Liver (tissue), 10 donors: ENCODE measurements at places on chromosomes 16 and 17. TPM values are rescaled to one million over a fixed set of nuclear protein-coding genes. Genes with fewer than 3 reads are reported as not detected.

DNA sequence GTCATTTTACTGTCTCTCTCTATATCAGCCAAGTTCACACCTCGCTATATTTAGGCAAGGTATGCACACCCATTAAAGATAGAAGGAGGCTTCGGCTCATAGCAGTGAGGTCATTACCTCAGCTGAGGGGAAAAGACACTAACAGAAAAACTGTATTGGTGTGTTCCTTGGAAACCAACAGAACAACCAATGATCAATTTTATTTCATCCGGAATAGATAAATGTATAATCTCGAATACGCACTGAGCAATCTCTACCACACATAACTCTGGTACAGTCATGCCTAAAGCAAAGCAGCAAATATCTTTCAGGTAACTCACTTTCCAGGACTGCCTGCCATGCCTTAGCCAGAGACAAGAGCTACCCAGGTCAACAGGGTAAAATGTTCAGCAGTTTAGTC is 109.9 kb upstream of the CORO6 start:
- no peak for DNase-seq

DNA sequence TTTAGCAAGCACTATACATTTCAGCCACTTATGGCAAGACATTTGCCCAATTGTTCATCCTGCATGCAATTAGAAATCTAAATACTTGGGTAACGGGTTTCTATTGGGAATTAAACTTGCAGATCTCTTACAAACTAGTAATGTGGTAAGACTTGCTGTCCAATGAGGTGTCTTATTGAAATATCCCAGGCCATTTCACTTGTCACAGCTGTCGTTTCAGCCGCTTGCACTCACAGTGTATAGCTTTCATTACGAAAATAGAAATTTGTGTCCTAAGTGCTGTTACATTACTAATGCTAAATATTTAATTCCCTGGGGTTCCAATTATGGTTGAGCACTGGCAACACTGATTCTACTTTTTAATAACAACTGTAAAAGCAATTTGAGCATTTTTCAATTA is 40.3 kb upstream of the IRX5 start:
- DNase-seq, result no peak

GRCh38 chr17:47707056-47707804 is 13.3 kb downstream of the TBKBP1 start:
- DNase-seq, result no peak

RAB40B gene
- 12.1 TPM for polyA plus RNA-seq

P4HB gene
- 2,066 TPM for polyA plus RNA-seq

DNA sequence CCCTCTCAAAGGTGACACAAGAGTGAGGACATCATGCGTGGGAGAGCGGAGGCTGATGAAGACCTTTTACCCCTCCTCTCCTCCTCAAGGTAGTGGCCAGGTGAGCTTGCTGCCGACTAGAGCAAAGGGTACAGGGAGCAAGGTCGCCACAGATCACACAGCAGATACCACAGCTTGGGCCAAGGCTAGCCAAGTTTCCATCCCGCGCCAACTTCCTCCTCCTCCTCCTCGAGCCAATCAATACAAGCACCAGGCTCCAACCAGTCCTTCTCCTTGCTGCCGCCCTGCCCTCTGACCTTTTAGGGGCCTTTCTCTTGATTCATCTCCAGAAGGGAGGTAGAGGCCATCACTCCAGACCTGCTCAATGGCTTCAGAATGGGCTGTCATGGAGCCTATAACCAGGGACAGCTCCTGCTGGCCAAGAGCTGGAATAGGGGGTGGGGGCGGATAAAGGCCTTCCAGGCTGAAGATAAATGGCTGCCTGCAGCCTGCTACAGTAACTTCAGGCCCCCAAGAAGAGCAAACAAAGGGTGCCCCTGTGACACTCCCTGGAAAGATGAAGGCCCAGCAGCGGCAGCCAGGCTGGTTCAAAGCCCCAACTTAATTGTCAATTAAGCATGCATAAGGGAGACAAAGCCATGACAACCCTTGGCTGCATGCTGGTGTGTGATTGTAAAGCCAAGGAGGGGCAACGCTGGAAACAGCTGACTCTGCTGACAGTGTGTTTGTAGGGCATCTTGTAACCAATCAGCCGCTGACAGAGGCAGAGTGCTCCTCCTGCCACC is 17.8 kb downstream of the HNF1B start:
- no peak for DNase-seq

GRCh38 chr17:74484066-74484465 is 17.6 kb downstream of the CD300A start:
- DNase-seq, result no peak

XAF1 gene
- 18.3 TPM for polyA plus RNA-seq

- no peak for DNase-seq
These were observed 128.7 kb downstream of the RPTOR start for GRCh38 chr17:80673152-80673920.

DNA sequence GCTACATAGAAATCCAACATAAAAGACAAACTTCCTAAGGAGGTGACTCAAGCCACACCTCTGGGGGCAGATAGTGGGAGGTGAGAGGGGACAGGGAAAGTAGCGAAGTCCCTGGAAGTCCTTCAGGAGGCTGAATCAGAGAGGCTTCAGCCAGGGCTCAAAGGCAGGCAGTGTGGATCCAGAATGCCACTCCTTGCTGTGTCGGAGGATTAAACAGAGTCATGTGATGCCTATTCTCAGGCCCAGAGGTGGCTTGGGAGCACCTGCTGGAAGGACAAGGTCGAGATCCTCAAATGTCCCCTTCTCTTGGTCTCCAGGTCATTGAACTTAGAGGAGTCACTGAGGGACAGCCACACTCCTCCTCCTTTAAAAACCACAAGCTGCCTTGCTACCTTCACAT is 391.1 kb downstream of the SOX9 start:
- no peak for DNase-seq

DNA sequence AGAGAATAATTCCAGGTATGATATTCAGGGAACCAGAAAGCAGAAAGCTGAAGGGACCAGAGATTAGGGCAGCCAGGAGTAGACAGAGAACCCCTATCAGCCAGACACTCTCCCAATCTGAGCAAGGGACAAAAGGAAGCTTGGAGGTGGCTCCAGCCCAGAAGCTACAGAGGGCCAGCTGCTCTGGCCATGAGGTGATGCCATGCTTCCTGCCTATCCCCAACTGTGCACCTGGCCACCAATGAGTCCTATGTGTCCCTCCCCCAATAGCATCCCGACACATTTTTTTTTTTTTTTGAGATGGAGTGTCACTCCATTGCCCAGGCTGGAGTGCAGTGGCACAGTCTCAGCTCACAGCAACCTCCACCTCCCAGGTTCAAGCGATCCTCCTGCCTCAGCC is 30.0 kb downstream of the NSMCE1 start:
- DNase-seq, result no peak

DNA sequence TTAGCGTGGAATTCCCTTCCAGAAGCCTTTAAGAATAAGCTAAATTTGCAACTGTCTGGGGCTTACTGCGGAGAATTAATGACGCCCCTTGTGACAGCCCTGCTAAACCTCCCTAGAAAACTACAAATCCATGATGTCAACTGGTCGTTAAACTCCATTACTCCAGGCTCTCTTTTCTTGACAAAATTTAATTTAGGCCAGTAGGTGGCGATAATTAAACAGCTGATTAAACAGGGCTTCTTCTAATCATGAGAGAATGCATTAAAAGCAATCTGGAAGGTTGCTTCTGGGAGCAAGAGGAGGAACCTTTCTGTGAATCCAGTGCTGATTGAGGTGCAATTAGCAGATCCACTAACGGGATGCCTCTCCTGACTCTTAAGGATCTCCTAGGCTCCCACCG is 8.1 kb upstream of the NLRP1 start:
- peak; percentile 10 for DNase-seq
